T1000 (cell line): ENCODE measurements at places on chromosomes 3 and 15.

- DNase-seq = no peak
Measured at GRCh38 chr15:33344111-33344510, 33.3 kb downstream of the RYR3 start.

DNA sequence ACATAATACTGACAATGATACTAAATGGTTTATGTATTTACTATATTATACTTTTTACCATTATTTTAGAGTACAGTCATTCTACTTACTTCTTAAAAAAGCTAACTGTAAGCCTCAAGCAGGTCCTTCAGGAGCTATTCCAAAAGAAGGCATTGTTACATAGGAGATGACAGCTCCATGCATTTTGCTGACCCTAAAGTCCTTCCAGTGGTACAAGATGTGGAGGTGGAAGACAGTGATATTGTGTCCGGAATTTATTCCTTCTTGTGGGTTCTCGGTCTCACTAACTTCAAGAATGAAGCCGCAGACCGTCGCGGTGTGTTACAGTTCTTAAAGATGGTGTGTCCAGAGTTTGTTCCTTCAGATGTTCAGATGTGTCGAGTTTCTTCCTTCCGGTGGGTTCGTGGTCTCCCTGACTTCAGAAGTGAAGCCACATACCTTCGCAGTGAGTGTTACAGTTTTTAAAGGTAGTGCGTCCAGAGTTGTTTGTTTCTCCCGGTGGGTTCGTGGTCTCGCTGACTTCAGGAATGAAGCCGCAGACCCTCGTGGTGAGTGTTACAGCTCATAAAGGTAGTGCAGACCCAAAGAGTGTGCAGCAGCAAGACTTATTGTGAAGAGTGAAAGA is 20.9 kb downstream of the AVEN start:
- DNase-seq = no peak

- DNase-seq = peak; percentile 15
Measured at GRCh38 chr3:60086811-60087210, 1037.0 kb upstream of the CFAP20DC start.

DNA sequence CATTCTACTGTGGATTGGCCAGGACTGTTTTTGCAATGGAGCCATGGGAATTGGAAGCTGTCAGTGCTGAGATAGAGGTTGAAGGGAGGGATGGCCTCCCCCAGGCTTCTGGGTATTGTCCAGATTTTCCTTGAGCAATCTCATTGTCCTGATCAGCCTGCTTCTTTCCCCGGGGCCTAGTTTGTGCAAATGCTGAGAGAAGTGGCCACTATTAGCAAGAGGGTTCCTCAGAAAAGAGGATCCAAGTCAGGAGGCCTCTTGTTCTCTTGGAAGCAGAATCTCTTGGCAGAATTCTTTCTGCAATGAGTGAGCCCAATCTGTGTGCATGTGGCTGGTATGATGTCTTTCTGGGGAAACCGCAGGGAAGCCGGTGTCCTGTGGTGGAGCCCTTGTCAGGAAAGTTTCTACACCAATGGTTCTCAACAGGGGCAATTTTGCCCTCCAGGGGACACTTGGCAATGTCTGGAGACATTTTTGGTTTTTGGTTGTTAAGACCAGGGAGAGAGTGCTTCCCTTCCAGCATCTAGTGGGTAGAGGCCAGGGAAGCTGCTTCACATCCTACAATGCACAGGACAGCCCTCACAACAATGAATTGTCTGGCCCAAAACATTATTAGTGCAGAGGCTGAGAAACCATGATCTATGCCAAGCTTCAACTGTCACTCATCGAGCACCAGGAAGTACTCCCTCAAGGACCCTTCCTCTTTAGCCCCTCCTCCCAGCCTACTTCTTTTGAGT is 2.0 kb downstream of the LIPC start:
- no peak for DNase-seq

DNA sequence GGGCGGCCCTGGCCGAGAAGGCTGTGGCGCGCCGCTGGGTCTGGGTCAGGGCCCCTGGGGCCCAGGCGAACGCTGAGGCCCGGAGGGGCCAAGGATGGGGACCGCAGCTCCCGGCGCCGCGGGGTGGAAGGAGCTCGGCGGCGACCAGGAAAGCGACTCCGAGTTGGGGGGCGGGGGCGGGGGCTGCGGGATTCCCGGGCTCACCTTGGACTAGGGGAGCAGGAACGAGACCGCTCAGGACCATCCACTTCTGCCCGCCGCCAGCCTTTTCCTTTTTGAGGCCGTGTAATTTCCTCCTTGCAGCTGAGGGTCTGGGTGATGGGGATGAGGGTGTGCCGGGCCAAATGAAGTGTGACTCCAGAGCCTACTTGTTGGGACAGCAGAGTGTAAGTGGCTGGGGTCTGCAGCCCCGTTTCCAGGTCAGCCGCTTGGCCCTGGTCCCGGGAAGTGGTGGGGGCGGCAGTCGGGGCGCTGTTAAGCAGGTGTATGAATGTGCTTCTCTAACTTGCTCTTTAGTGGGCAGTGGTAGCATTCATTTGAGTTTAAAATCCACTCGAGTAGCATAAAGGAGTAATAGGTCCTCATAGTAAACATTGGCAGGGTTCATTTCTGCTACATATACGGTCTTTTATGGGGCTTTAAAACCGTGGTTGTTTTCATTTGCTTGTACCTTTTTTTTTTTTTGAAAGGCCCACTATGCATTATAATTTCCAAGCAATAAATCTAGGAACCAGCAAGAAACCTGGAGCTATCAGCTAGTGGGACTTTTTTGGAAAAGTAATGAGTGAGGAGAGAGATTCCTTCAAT is 717 bp downstream of the PXK start:
- DNase-seq = no peak

- DNase-seq = no peak
Measured at GRCh38 chr3:161586556-161587235, 90.1 kb downstream of the OTOL1 start.

GRCh38 chr3:140809316-140809715 is 131.5 kb downstream of the TRIM42 start:
- DNase-seq = no peak

- no peak for DNase-seq
Measured at GRCh38 chr3:190694335-190695001, 168.0 kb downstream of the GMNC start.

- DNase-seq = no peak
Measured at GRCh38 chr3:35745802-35746484, 106.6 kb downstream of the ARPP21 start.

DNA sequence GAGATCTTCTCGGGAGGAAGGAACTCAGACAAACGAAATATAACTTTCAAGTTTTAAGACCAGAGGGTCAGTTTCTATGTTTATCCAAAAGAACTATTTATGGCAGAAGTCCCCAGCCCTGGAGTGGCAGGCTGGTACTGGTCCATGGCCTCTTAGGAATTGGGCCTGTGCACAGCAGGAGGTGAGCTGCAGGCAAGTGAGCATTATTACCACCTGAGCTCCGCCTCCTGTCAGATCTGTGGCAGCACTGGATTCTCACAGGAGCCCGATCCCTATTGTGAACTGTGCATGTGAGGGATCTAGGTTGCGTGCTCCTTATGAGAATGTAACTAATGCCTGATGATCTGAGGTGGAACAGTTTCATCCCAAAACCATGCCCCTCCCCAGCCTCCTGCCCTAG is 14.3 kb upstream of the HPS3 start:
- no peak for DNase-seq

GRCh38 chr3:130514681-130515080 is 2.3 kb upstream of the COL6A6 start:
- DNase-seq = no peak

- no peak for DNase-seq
Measured at GRCh38 chr15:100681335-100681746, 79.0 kb downstream of the ASB7 start.

- DNase-seq = no peak
Measured at GRCh38 chr3:73762855-73763254, 138.1 kb upstream of the PDZRN3 start.

DNA sequence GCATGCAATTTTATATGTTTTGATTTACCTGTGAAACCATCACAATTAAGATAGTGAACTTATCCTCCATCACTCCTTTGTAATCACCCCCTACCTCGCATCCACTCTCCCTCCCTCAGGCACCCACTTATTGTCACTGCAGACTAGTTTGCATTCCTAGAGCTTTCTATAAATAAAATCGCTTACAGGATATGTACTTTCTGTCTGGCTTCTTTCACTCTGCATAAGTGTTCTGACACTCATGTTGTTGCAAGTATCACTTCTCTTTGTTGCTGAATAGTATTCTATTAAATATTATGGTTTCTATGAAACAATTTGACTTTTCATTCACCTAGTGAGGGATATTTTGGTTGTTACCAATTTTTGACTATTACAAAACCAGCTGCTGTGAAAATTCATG is 139.3 kb downstream of the RSRC1 start:
- DNase-seq = no peak

GRCh38 chr3:11480663-11481298 is 162.9 kb downstream of the VGLL4 start:
- no peak for DNase-seq

DNA sequence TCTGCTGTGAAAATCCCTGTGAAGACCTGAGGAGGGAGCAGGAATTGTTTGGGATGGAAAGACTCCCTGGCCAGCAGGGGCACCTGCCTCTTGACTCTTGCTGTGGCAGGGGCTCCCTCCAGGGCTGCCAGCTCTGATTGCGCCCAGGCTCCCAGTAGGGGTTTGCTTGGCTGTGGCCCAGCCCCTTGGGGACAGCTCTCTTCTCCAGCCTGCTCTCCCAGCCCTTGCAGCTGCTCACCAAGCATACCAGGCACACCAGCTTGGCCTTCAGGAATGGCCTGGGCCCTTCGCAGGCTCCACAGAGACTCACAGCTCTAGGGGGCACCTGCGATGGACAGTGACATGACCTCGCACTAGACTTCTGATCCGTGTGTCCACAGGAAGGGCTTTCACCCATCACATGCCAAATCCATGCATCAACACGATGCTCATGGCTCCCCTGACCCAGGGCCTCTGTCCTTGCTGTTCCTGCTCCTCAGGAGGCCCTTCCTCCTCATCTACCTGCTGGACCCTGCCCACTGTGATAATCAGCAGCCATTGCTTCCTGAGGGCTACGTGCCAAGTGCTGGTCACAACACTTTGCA is 61.8 kb downstream of the SCN5A start:
- DNase-seq = no peak

DNA sequence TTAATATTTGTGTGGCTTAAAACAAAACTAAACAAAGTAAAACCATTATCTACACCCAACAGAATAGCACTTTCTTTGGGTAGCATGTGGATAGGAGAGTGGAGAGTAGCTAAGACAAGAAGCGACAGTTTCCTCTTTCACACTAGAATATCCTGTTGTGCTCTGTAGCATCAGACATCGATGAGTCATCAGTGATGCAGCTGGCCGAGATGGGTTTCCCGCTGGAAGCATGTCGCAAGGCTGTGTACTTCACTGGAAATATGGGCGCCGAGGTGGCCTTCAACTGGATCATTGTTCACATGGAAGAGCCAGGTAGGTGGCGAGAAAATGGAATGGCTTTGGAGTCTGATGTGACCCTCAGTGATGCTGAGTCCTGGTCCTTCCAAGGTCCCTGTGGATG is 108.1 kb downstream of the USP13 start:
- no peak for DNase-seq

GRCh38 chr15:93861956-93862741 is 369.2 kb upstream of the MCTP2 start:
- DNase-seq = no peak

DNA sequence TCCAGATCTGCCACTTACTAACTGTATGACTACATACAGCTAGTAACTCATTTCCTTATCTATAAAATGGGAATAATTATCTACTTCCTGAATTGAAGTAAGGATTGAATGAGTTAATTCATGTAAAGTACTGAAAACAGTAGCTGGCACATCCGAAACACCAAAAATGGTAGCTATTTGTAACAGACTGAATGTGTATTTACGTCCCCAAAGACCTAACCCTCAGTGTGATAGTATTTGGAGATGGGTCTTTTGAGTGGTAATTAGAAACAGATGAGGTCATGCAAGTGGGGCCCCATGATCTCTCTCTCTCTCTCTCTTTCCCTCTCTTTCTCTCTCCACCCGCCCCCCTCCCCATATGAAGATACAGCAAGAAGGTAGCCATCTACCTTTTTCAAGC is 146.2 kb downstream of the PLCH1 start:
- no peak for DNase-seq

- DNase-seq = no peak
Measured at GRCh38 chr15:54149115-54149531, 170.9 kb downstream of the UNC13C start.

GRCh38 chr3:149227591-149228268 is 6.1 kb upstream of the CP start:
- DNase-seq = no peak

DNA sequence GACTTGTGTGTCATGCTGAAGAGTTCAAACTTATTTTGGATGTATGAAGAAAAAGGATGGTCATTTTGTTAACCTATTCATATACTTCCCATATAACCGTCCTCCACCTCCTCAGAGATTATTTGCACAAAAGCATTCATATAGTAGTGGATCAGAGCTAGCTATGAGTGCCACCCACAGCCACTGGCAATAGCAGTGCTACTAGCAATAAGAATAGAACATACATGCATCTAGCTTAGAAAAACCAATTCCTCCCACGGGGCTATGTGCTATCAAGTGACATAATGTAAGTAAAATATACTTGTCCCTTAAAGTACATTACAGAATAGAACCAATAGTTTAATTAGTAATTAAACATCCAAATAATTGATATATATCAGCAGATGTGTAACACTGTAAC is 10.3 kb upstream of the ZBED2 start:
- no peak for DNase-seq

DNA sequence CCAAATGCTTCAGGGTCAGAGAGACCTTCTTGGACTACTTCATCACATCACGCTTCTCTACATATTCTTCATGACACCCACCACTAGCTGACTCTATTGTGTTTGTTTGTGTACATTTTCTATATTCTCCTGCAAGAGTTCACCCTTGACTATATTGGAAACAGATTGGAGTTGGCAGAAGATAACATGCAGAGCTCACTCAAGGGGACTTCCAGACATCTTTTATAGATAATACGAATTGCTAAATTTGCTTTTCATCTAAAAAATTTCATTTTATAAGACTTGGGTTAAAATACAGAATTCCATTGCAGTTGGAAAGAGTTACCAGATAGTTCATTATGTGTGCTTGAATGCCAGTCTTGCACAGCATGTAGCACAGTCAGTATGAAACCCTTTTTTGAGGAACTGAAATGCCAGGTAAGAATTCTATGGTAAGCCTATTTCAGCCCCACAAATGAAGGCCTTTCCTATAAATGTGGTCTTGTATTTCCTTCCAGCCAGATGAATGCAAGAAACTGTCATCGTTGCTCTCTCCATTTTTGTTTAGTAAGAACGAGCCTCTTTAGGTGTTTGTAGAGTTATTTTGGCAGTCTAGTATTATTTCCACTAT is 177.6 kb downstream of the GHSR start:
- DNase-seq = no peak

- DNase-seq = no peak
Measured at GRCh38 chr3:54121414-54122323, 683 bp upstream of the CACNA2D3 start.

- DNase-seq = peak; percentile 15
Measured at GRCh38 chr15:40787344-40787841, 17.6 kb downstream of the C15orf62 start.

DNA sequence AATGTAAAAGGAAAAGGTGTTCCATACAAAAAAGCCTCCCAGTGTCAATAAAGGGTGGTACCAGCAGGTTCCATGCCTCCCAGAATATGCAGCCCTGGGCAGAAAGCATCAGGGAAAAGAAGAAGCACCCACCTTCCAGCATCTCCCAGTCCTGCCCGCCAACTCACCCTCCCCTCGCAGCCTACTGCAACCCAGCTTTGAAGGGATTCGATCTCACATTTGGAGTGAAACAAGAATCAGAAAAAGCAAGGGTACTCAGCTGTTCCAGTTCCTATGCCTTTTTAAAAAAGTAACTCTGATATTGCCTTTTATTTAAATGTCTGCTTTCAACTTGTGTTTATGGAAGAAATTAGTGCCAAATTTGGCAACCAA is 166.9 kb downstream of the ADAMTS17 start:
- no peak for DNase-seq
